ENCODE measurements at places on chromosomes 12 and 14. TPM values are rescaled to one million over a fixed set of nuclear protein-coding genes. Genes with fewer than 3 reads are reported as not detected.

Gene NPAS3
- 1.2 TPM for total RNA-seq

Gene DACT1
- 5.2 TPM for total RNA-seq

DNA sequence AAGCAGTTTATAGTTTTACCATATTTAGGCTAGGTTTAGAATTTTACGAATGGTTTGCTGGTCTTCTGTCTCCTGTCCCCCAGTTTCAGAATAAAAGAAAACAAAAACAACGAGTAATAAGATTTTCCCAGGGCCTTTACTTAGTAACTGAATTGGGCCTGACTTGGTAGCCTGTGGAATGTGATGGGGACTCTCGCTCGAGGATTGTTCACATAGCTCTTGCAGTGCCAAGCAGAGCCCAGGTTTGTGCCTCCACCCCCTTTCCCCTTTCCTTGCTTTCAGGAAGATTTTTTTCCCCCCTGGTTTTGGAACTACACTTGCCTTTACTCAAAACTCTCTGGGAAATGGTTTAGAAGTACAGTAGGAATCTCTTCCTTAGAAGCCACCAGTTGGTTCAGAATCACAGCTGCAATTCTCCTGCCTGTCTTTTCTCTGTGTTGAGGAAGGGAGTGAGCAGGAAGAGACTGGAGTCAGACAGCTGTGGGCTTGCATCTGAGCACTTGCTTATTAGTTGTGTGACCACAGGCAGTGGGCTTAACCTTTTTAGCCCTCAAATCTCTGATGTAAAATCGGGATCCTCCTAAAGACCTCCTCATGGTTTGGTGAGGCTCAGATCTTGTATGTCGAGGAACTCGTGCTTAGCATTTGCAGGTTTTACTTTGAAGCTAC lies 501.2 kb downstream of the PCNX1 start:
- H3K4me1 ChIP-seq = peaks cover 11% of the 10 kb centered on the region
- H3K27me3 ChIP-seq = no peaks in the 10 kb centered on the region
- H3K27ac ChIP-seq = no peak overlapping the region

DNA sequence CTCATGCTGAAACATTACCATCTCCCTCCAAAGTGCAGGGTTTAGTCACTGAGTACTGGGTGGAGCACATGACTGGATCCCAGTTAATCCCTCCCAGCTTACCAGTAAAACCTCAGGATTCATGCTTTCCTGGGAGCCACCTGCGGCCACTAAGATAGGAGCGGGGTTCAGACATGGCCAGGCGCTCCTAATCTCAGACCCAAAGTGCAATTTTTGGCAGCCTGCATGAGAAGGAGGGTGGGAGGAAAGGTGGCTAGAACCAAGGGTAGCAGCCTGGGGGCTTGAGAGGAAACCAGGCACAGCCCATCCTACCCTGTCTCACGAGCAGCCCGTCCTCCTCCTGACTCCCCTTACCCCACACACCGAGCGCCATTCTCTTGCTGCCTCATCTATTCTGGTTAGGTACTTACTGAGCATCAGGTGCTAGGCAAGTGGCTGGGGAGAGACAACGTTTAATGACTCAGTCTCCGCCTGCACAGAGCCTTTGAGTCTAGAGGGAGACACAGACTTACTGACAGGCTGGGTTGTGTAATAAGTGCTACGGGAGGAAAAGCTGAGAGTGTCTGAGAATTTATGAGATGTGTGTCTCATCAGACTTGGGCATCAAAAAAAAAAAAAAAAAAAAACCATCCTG lies 9.9 kb downstream of the GPRC5A start:
- no peaks in the 10 kb centered on the region for H3K36me3 ChIP-seq
- H3K4me1 ChIP-seq = peaks cover 21% of the 10 kb centered on the region
- no peaks in the 10 kb centered on the region for H3K27me3 ChIP-seq
- DNase-seq = no peak

DNA sequence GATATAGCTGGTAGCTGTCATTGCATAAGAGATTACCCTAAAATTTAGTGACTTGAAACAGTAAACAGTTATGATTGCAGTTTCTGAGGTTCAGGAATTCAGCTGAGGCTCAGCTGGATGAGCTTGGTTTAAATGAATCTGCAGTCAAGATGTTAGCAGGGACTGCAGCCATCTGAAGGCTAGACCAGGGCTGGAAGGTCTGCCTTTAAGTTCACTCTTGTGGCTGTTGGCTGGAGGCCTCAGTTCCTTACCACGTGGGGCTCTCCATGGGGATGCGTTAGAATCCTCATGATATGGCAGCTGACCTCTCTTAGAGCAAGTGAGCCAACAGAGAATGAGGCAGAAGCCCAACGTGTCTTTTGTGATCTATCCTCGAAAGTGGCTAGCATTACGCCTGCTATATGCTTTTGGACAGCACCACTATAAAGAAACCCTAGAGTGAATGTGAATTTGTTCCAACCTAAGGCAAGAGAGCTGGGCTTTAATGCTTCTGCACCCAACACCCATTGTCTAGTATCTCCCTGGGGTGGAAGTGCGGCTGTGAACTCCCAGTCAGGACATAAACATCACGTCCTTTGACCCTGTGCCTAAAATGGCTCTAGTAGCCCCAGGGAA lies 26.0 kb downstream of the HSPB8 start:
- H3K36me3 ChIP-seq = no peaks in the 10 kb centered on the region
- H3K4me3 ChIP-seq = no peak overlapping the region
- H3K27ac ChIP-seq = peak overlapping the region; percentile 19
- DNase-seq = no peak
- H3K4me1 ChIP-seq = peaks cover 26% of the 10 kb centered on the region
- no peaks in the 10 kb centered on the region for H3K27me3 ChIP-seq

DNA sequence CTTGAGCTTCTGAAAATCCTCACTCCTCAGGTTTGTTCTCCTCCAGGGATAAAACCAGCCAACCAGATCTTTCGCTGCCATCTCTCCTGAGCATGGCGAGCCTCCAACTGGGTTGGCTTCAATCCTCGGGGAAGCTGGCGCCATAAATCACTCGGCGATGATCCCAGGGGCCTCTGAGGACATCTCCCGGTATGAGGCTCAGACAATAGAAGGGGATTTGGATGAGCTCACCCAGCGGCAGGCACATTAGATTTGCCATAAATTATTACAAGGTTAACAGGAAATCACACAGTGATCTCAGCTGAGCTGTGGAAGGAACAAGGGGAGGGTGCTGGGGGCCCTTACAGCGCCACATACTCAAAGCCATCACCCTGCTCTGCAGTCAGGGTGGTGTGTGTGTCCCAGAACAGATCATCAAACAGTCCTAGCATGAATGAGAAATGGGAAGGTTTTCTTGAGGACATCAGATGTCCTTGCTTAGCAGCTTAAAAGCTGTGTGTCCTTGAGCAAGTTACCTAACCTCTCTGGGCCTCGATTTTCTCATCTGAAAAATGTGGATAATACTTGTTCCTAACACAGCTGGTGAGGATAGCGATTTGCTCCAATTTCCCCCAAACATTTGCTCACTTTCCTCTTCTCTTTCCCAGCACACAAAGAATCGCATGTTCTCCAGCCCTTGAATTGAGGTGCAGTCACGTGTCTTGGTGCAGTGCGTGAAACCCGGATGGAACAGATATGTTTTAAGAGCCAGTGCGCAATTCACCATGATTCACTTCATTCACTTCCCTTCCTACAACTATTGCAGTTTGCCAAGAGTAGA lies 142.8 kb downstream of the SCARB1 start:
- no peaks in the 10 kb centered on the region for H3K36me3 ChIP-seq
- H3K4me3 ChIP-seq = no peak overlapping the region
- no peak overlapping the region for H3K27ac ChIP-seq
- H3K4me1 ChIP-seq = peaks cover 22% of the 10 kb centered on the region

DNA sequence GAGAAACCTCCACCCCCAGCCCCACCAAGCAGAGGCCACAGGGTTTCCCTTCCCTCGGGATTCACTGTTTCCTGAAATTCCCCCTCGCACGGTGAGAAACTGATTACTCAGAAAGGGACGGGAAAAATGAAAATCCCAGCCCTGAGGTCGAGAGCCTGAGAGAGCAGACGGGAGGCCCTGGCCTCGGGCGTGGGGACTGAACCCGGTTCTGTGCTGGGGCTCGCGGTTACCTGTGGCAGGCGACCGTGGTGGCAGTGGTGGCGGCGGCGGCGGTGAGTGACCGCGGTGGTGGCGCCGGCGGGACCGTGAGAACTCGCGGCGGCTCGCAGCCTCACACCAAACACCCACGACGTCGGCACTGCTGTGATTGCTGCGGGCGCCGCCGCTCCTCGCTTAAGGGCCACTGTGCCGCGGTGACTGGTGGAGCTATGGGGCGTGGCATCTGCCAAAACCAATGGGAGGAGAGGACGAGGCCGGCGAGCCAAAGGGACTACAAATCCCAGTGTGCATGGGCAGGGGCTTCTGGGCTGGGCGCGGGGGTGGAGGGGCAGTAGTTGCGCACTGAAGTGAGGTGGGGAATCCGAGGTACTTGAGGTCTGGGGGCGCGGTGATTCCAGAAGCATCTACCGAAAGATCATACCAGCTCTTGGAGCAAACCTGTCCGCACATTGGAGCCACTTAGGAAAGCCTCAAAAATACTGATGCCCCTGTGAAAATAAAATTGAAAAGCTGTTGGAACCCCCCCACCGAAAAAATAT lies at the start of gene LGMN:
Gene LGMN, minus strand, starts transcription at position 369 of the 758 bp plus-strand sequence. CDS start 15,841 bp downstream, outside the sequence.
- peak; percentile 98 for DNase-seq
- H3K27me3 ChIP-seq = no peaks in the 10 kb centered on the region
- H3K4me3 ChIP-seq = peak within 1 kb of the TSS; percentile 85

- H3K4me1 ChIP-seq = peaks cover 28% of the 10 kb centered on the region
- peak overlapping the region; percentile 100 for H3K27ac ChIP-seq
- DNase-seq = no peak
Observed at GRCh38 chr14:68790644-68791077, 2.2 kb downstream of the ZFP36L1 start.
